ENCODE measurements at places on chromosomes 6 and 20.

DNA sequence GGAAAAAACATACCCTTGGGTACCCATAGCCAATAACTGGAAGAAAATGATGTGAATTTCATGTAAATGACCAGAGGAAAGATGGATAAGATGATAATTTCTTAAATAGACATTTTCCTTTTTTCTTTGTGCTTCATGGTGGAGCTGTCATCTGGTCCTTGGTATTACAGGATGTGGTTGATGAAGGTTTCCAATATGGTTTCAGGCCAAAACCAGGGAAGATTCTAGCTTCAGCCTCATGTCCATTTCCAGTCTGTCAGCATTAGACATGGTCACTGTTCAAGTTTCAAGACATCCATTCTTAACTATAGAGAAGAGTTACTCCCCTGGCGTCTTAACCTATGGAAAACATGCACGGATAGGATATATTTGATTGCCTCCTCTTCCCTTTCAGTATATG, 63.6 kb downstream of the SSR1 start:
- no peak for DNase-seq

- no peak for DNase-seq
Measured at GRCh38 chr20:7702141-7702540, 238.1 kb downstream of the HAO1 start.

DNA sequence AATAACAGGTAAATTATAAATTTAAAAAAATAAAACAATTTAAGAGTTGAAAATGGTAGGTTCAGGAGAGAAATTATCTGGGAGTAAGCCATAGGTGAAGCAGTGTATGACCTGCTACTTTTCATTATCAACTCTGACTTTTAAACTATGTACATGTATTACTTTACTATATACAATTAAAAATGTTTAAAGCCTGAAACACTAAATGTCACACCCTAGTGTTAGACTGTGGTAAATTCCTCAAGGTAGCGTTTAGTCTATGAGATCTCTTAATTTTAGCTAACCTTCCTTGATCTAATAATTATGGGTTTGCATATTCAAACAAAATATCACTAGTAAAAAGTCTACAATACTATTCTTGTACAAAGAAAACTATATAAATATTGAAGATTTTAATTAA, 22.3 kb upstream of the TBC1D32 start:
- no peak for DNase-seq

DNA sequence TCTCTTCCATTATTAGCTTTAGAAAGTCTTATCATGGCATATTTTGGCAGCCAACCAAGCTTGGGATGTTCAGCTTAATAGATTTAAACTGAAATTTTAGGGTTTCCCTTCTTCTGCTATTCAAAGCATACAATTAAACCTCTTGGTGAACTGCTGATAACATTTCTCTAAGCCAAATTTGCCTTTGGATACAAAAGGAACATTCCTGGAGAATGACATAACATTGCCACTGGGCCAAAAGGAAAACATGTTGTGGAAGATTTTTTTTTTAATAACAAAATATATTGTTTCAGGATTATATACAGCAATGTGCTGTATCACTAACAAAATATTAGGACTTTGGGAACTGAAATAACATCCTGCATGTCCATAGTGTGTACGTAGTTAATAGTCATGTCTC, 215.1 kb upstream of the TBX18 start:
- no peak for DNase-seq

- no peak for DNase-seq
Measured at GRCh38 chr6:135616655-135617054, 119.1 kb upstream of the AHI1 start.

DNA sequence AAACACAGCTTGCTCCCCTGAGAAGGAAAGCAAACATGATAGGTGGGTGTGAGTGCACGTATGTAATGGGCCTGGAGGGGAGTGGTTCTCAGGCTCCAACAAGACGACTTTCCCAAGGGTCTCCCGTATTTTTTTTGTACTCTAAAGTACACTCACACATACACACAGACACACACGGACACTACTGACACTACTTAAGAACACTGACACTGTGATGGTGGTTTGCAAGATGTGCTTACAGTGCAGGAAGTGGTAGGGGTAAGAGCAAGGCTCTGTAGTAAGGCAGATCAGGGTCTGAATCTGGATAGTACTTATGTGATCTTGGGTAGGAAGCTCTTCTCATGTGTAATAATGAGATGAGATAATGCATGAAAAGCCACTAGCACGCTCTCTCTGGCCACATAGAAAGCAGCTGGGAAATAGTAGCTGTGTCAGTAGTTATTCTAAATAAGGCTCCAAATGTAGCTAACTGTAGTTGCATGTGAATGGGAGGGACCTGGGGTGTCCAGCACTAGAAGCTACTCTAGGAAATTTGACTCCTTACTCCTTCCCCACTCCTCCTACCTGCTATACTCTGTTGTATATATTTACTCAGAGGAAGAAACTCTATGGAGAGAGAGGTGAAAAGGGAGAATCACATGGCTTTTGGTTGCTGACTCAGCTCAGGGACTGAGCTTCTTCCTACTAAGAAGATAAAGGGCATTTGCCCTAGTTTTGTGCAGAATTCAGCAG, 8.4 kb upstream of the ZBTB24 start:
- no peak for DNase-seq

- DNase-seq: no peak
Measured at GRCh38 chr20:62064770-62065673, 659 bp downstream of the TAF4 start.

Measured in stimulated activated CD8-positive, alpha-beta memory T cell treated with anti-CD3 and anti-CD28 coated beads, Interleukin-7, amount 100 ng/mL, for 1 hour (primary cell).